ENCODE measurements at places on chromosomes 6 and 20.

- no peak for DNase-seq
Measured at GRCh38 chr6:10586302-10586701, 65.2 kb downstream of the GCNT2 start.

DNA sequence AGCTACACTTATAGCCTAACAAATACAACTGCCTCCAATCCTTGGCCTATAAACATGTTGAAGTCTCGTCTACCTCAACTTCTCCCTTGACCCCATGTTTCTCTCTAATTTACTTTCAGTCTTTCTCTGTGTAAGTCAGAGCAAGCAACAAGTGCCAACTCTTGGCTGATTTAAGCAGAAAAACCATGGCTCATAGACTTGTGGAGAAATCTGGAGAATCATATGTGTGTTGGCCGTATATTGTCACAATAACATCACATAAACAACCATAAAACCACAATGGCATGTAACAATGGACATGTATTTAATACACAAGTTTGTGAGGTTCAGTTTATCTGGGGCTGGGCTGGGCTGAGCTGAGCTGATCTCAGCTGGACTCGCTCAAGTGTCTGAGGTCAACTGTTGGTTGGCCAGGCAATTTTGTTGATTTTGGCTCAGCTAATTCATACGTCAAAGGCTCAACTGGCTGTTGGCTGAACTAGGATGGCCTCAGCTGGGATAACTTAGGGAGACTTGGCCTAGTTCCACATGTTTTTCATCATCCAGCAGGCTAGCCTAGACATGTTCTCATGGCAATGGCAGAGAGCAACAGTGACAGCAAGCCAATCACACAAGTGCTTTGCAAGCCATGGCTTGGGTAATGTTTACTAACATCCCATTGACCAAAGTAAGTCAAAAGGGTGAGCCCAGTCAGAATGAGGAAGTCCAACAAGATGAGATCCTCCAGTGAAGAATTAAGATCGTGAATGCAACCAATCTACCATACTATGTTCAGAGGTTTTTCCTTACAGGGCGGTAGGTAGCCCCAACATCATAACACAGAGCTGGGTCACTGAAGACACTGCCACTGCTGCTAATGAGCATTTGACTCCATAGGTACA, 12.9 kb upstream of the TBC1D22B start:
- DNase-seq, result no peak

- peak; percentile 85 for DNase-seq
Measured at GRCh38 chr6:154995254-154996015, at the start of gene TIAM2. TIAM2 (plus strand) TSS chr6:154995315; CDS start chr6:155129224, 133,909 bp downstream.

- DNase-seq, result no peak
Measured at GRCh38 chr6:2807342-2808090, 34.1 kb downstream of the SERPINB1 start.

GRCh38 chr20:20364593-20365479, 3.1 kb upstream of the INSM1 start:
- no peak for DNase-seq

- DNase-seq, result no peak
Measured at GRCh38 chr20:54149765-54150264, 24.0 kb downstream of the CYP24A1 start.

DNA sequence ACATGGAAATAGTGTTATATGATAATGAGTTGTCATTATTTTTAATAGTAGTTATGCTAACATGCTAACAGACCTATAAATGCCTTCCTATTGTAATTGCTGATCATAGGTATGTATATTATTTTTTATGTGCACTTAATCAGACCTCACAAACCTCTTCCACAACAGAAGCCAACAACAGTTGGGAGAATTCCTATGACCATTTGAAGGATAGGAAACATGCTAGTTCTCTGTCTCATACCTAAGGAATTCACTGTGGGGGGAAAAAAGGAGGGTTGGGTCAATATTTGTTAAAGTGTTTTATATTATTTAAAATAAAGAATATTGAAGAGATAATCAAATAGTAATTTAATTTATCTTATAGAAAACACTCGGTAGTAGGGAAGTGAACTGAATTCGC, 990.9 kb downstream of the EPHA7 start:
- DNase-seq, result no peak

DNA sequence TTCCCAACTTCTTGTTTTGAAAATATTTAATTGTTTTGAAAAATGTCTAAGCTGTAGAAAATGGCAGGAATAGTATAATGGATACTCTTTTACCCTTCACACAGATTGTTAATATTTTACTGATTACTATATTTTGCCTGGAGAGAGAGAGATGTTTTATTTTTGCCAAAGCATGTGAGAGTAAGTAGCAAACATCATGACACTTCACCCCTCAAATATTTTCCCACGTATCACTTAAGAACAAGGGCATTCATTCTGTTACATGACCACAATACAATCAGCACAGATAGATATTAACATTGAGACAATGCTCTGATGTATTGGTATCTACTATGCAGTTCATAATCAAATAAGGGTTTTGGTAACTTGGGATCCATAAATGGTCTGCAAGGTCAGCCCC, 116.5 kb downstream of the CCDC170 start:
- DNase-seq, result no peak

DNA sequence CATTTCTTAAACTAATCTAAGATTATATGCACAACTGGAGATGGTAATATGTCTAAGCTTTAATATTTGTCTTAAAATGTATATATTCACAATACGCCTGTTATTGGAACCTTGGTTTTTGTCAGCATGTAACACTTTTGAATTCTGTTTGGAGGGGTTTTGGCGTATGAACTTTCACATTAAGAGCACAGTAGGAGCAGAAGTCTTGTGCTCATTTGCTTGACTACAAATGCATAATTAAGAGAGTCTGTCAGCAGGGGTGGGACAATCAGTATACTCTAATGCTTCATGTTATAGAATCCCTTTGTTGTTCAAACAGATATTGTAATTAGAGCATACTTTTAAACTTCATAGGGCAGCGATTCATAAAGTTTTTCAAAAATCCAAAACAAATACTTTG, 112.8 kb downstream of the QKI start:
- no peak for DNase-seq

GRCh38 chr6:168366473-168366872, 46.9 kb upstream of the DACT2 start:
- DNase-seq, result no peak

GRCh38 chr6:129495652-129496051, 214.3 kb downstream of the ARHGAP18 start:
- DNase-seq, result no peak

GRCh38 chr6:139650941-139651340, 276.5 kb upstream of the CITED2 start:
- DNase-seq, result no peak

DNA sequence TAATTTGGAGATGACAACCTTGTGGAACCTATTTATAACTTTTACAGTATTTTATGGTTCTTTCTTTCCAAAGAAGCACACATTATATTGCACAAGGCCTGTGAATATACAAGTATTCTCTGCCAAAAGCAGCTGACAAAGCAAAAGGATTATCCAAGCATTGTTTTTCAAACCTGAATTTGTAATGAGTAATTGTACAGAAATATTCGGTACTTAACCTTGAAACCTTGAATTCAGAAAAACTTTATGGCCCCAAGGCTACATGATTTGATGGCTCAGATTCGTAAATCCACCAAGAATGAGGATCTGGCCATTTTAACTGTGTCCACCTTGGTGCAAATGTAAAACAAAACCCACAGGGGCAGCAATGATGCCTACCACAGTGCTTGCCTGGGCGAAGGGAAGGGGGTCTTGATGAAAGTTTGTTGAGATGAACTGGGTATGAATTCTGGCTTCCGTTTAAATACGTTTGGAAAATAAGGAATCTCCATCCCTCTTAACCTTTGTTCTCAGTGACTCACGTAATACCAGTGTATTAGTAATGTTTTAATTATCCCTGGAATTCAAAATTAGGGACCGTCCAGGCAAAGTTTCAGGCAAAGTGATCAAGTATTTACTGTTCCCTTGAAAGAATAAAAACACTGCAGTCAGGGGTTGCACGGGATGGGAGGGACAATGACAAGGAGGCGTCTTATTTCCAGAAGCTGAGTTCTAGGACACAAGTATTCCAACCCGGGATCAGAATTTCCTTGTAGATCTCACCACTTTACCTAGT, 2.7 kb upstream of the RBM24 start:
- no peak for DNase-seq

- no peak for DNase-seq
Measured at GRCh38 chr6:19158586-19158985, 678.6 kb upstream of the ID4 start.

DNA sequence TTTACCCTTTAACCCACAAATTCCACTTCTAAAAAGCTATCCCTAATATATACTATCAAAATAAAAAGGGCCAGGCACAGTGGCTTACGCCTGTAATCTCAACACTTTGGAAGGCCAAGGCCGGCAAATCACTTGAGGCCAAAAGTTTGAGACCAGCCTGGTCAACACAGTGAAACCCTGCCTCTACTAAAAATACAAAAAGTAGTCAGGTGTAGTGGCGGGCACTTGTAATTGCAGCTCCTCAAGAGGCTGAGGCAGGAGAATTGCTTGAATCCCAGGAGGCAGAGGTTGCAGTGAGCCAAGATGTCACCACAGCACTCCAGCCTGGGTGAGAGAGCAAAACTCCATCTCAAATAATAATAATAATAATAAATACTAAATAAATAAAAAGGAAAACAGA, 82.5 kb downstream of the TRIM27 start:
- no peak for DNase-seq

- no peak for DNase-seq
Measured at GRCh38 chr20:60785301-60785700, 466.8 kb upstream of the CDH4 start.

- DNase-seq, result no peak
Measured at GRCh38 chr6:137224799-137225198, 5.6 kb upstream of the IFNGR1 start.

DNA sequence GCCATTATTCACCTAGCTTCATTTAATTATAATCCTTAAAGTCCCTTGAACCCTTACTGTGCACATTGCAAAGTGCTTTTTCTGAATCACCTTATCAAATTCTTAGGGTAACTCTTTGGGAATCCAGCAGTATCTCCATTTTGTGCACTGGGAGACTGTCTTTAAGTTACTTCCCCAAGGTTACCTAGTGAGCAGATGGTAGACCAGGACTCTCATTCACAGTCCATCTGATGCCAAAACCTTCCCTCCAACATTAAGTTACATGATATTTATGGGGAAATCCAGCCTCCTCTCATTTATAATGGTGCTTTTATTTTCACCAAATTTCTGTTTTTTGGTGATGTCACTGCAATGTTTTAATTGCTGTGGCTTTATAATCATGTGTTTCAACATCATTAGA, 75.7 kb downstream of the NCOA7 start:
- DNase-seq, result no peak

DNA sequence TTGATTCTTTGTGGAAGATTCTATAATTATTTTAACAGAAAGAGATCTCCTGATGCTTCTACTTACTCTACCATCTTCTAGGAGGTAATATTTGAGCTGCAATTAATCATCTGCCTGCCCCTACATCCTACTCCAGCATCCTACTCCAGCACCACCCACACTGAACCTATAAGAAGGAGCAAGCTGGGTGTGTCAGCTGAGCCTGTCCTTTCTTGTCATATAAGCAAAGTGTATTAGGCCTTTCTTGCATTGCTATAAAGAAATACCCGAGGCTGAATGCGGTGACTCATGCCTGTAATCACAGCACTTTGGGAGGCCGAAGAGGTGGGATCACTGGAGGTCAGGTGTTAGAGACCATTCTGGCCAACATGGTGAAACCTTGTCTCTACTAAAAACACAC, 84.2 kb upstream of the ARG1 start:
- DNase-seq, result no peak

- no peak for DNase-seq
Measured at GRCh38 chr6:133906050-133906449, 17.1 kb downstream of the TCF21 start.

GRCh38 chr6:20747991-20748390, 213.7 kb downstream of the CDKAL1 start:
- DNase-seq, result no peak

DNA sequence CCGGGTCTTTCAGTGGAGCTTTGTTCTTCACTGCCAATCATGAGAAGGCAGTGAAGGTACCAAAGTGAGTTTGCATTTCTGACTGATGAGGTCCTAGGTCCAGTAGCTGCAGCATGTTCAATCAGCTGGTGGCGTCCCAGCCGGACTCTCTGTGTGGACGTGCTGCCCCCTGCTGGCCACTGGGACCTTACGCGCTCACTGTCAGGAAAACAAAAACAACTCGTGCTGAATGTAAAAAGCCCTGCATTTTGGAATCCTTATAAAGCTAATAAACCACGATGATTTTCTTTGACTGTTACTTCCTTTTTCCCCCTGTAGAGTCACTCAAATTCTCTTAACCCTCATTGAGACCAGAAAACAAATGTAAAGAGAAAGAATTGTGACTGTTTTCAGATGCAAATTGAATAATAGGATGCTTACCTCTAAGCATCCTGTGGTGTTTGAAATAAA, 4.9 kb upstream of the CD24 start:
- DNase-seq, result peak; percentile 83

- no peak for DNase-seq
Measured at GRCh38 chr6:3527651-3527977, 70.8 kb upstream of the SLC22A23 start.

DNA sequence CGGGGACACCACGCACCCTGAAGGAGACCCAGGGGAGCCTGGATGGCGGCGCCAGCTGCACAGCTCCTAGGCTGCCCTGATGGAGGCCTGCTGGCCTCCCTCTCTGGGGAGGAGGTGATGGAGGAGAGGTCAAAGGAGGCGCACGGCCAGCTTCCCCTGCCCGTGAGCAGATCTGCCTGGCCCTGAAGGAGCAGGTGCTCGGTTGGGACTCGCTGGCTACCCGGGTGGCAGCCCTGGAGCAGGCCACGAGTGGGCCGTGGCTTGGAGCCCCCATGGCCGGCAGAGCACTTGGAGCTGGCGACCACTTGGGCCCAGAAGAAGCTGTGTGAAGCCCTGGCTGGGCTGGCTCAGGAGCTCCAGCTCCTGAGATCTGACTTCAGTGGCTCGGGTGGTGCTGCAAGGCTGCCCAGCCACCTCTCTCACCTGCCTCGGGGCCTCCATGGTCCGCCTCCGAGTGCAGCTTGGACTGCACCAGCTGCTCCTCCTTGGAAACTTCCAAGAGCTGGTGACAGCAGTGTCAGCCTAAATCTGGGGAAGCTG, 7.5 kb upstream of the RAET1E start:
- no peak for DNase-seq
